Stimulated activated CD4-positive, alpha-beta T cell treated with anti-CD3 and anti-CD28 coated beads, TNF-alpha, amount 100 ng/mL, for 48 hours (primary cell): ENCODE measurements at places on chromosomes 5 and 9.

GRCh38 chr5:124352312-124352711, 394.1 kb downstream of the ZNF608 start:
- no peak for DNase-seq

GRCh38 chr5:151758141-151758429, 346 bp downstream of the ATOX1 start:
- no peak for DNase-seq

- DNase-seq = no peak
Measured at GRCh38 chr5:161278739-161279660, 267.5 kb downstream of the GABRB2 start.

- no peak for DNase-seq
Measured at GRCh38 chr5:178392931-178393394, 160.4 kb upstream of the PHYKPL start.

DNA sequence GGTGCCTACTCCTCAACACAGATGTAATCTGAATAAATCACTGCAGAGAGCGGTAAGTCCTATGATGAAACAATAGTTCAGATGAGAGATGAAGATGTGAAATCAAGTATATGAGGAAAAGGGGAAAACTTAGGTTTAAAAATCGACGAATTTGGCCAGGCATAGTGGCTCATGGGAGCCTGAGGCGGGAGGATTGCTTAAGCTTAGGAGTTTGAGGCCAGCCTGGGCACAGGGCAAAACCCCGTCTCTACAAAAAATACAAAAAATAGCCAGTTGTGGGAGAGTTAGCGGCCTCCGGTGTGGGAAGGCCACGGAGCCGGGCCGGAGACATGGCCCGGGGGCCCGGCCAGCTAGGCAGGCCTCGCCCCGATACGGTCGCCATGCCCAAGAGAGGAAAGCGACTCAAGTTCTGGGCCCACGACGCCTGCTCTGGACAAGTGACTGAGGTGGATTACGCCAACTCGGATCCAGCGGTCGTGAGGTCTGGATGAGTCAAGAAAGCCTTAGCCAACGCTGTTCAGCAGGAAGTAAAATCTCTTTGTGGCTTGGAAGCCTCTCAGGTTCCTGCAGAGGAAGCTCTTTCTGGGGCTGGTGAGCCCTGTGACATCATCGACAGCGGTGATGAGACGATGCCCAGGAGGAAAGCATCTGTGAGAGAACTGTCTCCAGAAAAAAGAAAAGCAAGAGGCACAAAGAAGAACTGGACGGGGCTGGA, 62.8 kb upstream of the SUB1 start:
- DNase-seq = no peak

GRCh38 chr5:74579215-74579614, 61.3 kb downstream of the ENC1 start:
- peak; percentile 71 for DNase-seq

GRCh38 chr9:136975644-136976043, 1.7 kb upstream of the PTGDS start:
- no peak for DNase-seq

- DNase-seq = no peak
Measured at GRCh38 chr9:130088051-130088450, 34.3 kb downstream of the GPR107 start.

DNA sequence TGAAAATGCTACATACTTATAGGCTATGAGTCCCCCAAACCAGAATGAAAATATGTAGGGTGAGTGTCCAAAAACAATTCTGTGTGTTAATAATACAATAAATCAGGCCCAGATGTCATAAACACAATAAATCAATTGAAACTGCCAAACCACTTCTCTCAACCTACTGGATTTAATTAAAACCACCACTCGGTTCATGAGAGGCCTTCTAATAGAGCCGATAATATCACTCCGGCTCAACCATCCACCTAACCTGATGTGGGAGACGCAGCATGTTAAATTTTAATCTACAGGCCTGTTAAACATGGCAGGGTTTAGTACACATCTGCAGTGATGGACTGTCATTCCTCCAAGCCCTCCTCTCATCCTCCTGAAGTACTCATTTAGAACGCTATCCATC, 734.5 kb upstream of the ZNF608 start:
- DNase-seq = no peak

DNA sequence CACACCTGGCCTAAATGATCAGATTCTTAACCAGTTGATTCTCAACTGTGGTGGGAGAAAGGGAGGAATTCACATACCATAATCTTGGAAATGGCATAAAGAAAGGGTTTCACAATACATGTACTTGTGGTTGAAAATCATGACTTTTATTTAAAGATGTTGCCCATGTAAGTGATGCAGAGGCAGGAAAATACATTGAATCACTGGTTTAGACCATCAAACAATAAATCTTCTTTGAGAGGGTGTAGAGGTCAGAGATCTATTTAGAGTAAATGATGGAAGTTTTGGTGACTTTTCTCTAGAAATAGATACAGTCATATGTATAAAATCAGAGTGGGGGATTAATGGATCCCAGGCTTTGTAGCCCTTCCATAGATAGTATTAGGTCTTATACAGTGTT, 15.4 kb downstream of the NDUFS4 start:
- DNase-seq = no peak

GRCh38 chr9:77714077-77714549, 66.0 kb upstream of the GNA14 start:
- DNase-seq = no peak

GRCh38 chr5:98905857-98906688, 22.7 kb downstream of the CHD1 start:
- no peak for DNase-seq

GRCh38 chr9:114784721-114785279, 21.0 kb downstream of the TNFSF15 start:
- no peak for DNase-seq

DNA sequence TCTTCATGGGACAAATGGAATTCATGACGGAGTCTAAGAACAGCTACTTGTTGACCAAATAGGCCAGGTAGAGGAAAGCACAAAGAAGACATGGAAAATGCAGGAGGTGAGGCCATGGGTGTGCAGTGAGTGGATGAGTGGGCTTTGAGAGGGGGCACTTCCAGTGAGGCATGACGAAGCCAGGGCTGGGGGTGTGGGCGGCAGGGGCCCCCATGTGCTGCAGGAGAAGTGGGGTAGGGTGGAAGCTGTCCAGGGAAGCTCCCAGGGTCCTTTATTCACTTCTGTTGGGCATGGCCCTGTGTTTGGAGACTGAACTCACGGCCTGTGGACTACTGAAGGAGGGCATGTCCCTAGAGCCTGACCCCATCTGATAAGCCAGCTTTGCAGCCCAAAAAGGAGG, 127.6 kb upstream of the SLC25A48 start:
- no peak for DNase-seq

DNA sequence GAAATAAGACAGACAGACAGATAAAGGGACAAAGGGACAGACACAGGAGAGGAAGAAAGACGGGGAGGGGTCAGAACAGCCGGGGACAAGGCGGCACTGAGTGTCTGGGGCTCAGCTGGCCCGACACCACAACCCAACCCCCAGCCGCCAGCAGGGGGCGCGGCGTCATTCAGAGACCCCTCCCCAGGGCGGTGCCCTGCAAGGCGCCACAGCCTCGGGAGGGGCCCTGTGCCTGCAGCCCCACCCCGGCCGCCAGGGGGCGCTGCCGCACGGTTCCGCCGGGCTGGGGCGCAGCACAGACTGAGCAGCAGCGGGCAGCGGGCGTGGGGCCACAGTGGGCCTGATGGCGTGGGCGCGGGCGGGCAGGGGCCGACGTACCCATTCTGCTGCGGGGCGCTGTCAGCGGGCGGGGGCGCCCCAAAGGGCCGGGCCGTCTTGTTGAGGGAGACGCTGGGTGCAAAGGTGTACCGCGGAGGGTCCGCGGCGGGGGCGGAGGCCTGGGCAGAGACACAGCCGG, 5.9 kb downstream of the PDLIM7 start:
- no peak for DNase-seq

GRCh38 chr5:59648949-59649921, 244.3 kb downstream of the PDE4D start:
- DNase-seq = no peak

DNA sequence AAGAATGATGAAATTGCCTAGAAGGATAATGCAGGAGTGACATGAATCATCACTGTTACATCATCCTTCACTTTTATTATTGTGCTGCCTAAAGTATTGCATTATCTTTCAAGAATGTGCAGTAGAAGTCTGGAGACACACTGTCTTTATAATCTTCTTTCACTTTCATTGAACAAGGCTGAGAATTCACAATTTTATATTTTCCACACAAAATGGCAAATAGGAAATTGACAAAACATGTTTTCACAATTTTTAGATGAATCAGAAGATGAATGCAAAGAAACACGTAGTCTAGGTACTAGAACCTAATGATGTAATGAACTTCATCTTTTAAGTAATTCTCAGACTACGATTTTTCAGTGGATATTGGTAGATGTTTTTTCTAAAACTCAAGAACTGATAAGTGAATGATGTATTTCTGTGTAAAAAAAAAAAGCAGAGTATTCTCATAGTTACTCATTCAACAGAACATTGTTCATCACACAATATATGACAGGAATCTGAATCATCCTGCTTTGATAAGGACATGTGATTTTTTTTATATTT, 131.5 kb upstream of the GRHPR start:
- DNase-seq = no peak

DNA sequence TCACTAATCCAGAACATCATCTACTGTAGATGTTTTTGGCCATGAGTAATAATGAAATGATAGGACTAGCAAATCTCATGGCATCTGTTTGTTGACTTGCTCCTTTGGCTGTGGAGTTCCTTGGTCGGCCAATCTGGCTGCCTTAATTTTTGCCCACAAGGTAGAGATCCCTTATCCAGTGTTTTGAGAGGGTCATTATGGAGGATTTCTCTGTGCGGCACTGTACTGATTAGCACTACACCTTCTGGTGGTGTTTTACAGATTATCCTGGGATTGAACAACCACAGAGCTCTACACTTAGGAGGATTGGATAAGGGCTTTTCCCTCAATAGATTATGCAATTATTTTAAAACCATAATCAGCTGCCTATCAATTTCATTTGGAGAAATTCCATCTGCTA, 3.2 kb upstream of the ENHO start:
- DNase-seq = no peak

DNA sequence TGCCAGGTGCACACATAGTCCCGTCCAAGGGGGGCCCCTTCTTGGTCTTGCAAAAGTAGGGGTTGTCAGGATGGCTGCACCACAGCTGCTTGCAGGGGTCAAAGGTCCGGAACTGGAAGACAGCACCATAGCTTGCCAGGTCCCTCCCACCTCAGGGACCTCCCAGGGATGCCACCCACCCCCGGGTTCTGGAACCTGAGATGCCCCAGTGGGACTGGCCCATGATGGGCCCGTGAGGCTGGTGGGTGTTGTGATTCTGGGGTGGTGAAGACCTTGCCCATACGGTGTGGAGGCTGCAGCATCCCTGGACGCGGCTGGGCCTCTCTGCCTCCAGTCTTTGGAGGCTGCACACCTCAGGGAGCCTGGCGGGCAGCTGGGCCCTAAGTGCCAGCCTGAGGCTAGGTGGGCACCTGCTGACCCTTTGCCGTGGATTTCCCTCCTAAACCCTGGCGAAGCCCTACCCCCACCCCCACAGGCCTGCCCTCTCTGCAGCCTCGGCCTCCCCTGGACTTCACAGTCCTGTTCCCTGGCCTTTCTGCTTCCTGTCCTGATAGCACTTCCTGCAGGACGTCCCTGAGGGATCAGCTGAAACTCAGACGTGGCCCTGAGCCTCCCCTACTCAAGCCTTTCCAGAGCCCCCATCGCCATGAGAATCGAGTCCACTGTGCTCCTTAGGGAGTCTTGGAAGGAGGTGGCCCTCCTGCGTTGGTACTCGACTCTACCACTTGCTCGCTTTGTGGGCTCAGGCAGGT, 92.1 kb downstream of the ZNF354C start:
- no peak for DNase-seq
